ENCODE measurements at places on chromosomes 2 and 18. TPM values are rescaled to one million over a fixed set of nuclear protein-coding genes. Genes with fewer than 3 reads are reported as not detected.
A peak's percentile ranks its signal among the peaks of the same experiment; 100 is the strongest.

GPR75 gene
- 2.5 TPM for total RNA-seq

FAM168B gene
- total RNA-seq, result 137 TPM

SMCHD1 gene
- total RNA-seq, result 40.9 TPM

- no peak for DNase-seq
Measured at GRCh38 chr18:48191494-48191893, 217.7 kb downstream of the ZBTB7C start.

GRCh38 chr2:73862987-73863386 lies 29.8 kb upstream of the ACTG2 start:
- no peak for DNase-seq

GRCh38 chr2:105521176-105521575 lies 122.3 kb upstream of the FHL2 start:
- DNase-seq, result peak; percentile 42

DNA sequence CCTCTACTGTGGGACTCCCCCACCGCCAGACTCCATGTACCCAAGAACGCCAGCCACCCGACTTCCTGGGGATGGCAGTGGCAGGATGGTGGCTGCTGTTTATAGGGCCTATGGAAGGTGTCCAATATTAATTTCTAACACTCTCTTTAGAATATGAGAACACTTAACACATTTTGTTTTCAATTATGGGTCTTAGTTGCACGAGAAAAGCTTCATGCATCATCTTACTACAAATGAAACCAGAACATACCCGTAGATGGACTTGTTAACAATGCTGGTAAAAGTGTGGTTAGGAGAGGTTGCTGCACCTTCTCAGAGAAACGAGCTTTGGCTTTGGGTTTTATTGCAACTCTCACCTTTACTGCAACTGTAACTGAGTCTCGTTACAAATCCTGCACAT lies 335.6 kb upstream of the ID2 start:
- no peak for DNase-seq

Data from Panc1 (cell line).